ENCODE measurements at places on chromosomes 12 and 14.

DNA sequence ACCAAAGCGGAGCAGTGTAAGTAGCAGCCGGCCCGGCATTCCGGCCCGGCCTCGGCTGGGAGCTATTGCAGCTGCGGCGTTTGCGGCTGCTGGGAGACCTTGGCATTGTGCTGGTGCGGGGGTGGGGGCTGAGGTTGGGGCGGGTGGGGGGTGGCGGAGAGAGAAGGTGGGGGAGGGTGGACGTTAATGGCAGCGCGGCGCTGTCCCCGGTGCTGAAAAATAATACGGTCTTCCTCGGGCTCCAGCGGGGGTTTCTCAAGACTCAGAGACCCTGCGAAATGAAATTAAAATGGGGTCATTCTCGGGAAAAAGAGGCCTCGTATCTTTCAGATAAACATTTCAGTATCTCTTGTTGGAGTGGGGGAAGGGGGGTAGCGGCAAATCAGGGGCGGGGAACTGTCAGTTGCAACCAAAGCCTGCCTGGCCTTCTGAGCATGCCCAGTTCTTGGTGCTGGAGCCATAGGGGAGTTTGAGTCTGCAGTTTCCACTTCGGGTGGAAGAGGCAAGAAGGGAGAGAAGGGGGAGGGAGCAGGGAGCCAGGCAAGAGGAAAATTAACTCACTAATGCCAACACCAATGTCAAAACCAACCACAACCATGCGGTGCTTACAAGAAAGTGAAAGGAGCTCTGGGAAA lies 414 bp downstream of the UNC79 start:
- no peak for DNase-seq

DNA sequence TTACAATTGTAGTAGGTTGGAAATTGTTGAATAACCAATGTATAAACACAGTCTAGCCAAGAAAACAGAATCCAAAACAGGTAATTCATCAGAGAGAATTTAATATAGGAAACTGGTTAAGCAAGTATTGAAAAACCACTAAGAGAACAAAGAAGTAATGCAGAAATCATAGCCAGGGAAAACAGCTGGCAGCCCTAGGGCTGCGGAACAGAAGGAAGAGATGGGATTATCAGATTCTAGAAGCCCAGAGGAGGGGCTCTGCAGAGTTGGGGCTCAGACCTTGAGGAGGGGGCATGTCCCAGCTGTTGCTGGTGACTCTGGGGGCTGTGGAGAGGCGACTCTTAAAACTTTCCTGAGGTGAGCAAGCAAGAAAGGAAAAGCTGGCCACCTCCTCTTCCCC lies 49.4 kb downstream of the CD9 start:
- no peak for DNase-seq

DNA sequence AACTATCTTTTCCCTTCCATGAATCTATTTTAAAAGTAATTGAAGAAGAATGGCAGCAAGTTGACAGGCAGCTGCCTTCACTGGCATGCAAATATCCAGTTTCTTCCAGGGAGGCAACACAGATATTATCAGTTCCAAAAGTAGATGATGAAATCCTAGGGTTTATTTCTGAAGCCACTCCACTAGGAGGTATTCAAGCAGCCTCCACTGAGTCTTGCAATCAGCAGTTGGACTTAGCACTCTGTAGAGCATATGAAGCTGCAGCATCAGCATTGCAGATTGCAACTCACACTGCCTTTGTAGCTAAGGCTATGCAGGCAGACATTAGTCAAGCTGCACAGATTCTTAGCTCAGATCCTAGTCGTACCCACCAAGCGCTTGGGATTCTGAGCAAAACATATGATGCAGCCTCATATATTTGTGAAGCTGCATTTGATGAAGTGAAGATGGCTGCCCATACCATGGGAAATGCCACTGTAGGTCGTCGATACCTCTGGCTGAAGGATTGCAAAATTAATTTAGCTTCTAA lies 18.4 kb downstream of the TMPO start:
- peak; percentile 47 for DNase-seq

- no peak for DNase-seq
Observed at GRCh38 chr12:6336889-6337853, 4.7 kb downstream of the TNFRSF1A start.

- no peak for DNase-seq
Observed at GRCh38 chr12:26017484-26018211, 59.2 kb downstream of the RASSF8 start.

- DNase-seq = no peak
Observed at GRCh38 chr12:46212108-46212982, 56.5 kb downstream of the SLC38A1 start.

GRCh38 chr14:93936245-93936644 lies 9.1 kb downstream of the FAM181A start:
- no peak for DNase-seq

- no peak for DNase-seq
Observed at GRCh38 chr12:71947645-71948105, 9.0 kb downstream of the TPH2 start.

DNA sequence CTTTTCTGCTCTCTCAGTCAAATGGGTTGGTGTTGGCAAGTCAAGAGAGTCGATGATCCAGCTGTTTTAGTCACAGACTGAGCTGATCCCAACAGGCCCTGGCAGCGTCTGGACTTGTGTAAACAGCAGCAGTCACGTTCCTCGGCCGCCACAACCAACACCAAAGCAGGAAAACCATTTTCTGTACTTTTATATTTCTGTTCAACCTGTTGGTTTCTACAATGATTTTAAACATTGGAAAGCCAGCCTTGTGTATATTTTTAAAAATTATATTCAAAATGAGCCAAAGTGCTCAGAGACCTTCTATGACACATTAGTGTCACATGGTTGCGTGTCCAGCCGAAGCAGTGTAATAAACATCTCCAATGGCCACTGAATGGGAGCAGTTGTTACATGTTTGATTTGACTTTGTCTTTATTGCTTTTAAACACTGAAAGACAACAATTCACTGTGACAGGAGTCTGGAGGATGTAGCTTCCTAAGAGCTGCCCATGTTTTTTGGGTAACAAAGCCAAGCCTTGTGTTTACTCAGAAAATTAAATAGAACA lies 5.9 kb upstream of the SIVA1 start:
- DNase-seq = no peak

- no peak for DNase-seq
Observed at GRCh38 chr12:89857652-89858274, 149.1 kb upstream of the ATP2B1 start.

GRCh38 chr12:114238808-114239207 lies 167.1 kb downstream of the TBX5 start:
- DNase-seq = no peak

DNA sequence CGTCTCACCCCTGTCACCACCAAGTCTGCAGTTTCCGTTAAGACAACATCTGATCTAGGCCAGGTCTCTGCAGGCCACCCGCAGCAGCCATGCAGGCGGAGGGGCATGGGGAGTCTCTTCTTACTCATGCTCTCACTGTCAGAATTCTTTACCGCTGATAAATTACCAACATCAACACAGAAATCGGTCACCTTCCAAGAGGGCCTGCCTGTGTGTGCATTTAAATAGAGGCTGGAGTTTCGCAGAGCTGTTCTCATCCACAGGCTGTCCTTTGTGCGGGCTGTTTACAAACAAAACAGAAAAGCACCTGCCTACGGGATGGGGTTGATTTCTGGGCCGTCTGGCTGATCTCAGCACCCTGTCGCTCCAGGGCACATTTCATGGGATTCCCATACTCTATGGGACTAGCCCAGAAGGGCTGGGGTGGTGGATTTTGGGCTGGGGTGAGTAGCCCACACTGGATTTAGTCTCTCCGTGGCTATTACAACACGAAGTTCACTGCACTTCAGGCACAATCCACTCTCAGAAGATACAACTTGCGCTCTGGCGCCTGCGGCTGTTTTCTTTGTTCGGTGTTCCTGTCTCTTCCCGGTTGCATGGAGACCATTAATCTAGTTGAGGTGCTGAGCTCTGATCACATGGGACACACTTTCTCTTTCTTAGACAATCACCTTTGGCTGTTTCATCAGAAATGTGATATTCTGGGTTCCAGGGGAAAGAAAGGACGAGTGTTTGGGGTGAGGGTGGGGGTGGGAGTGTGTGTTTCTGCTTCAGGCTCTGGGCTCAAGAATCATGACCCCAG lies 331.1 kb downstream of the GLT1D1 start:
- no peak for DNase-seq

DNA sequence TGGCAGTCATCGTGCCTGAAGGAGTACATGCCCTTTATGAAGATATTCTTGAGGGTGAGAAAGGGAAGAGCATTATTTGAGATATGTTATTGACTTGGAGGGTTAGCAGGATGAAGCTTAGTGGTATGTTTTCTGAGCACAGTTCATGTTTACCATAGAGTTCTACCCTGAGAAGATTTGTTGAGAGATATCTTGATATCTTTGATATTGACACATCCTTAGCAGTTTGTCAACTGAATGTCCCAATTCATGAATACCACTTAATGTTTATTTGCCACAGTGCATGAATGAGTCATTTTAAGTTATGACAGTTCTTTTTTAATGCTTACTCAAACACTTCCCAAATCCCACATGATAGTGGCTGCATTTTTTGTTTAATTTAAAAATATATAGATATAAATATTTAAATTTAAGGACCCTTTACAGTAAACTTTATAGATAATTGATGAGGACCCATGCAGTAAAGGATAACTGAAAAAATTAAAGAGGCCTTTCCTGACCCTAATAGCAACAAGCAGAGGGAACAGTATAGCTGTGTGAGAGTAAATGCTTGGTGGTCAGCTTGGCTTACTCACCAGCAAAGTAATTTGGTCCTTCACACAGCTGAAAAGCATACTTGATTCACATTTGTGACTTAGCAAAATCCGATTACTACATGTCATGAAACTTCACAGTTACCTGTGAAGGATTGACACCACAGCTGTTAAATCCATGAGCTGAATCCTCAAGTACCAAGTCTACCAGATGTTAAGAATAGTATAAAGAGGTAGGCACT lies 25.8 kb downstream of the SLC39A9 start:
- DNase-seq = no peak

GRCh38 chr14:68975667-68976066 lies 3.4 kb downstream of the ACTN1 start:
- peak; percentile 43 for DNase-seq

GRCh38 chr12:5511644-5512600 lies 80.0 kb downstream of the NTF3 start:
- DNase-seq = peak; percentile 6

- DNase-seq = peak; percentile 53
Observed at GRCh38 chr12:68611094-68611805, 551 bp downstream of the RAP1B start.

- DNase-seq = no peak
Observed at GRCh38 chr14:70731447-70732239, 77.7 kb downstream of the MAP3K9 start.

DNA sequence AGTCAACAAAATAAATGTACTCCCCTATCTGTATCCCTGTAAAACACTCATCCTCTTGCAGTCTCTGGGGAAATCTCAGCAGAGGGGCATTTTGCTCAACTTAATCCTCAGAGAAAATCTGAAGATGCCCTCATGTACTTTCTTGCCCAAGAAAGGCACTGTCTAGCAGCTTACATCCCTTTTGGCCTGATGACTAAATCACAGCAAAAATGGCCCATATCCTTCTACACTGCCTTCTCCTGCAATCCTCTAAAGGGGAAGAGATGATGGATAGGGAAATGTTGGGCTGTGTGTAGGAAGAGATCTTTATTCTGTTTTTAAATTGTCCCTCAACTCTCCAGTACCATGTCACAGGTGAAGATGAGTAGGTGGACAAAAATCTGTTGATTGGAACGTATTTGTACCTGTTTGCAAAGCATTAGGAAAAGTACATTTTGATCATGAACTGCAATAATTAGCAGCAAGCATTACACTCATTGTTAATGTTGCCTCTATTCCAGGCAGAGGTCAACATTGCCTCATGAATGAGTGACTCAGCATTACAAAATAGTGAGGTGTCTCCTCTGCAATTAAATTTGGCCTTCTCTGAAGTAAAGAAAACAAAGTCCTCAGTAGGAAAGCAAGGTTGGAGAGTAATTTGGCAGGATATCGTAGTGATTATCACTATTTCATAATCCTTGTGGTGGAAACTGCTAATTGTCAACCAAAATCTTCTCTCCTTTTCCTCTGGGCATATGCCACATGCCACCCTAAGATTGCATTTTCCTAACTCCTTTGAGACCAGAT lies 172.4 kb upstream of the CAND1 start:
- peak; percentile 6 for DNase-seq

DNA sequence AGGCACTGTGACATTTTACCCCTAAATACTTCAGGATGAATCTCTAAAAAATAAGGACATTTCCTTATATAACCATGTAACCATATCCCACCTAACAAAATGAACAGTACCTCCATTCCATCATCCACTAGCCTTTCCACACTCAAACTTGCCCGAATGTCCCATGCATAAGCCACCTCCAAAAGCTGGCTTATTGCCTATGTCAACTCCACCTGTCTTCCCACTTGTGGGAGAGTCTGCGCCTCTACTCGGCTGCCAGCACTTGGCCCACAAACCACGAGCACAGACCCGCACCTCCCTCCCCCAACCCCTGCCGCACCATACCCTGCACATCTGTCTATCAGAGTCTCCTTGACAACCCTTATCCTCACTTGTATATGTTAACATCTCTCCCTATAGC lies 165.8 kb downstream of the CALM1 start:
- DNase-seq = no peak

GRCh38 chr12:65937806-65938205 lies 113.5 kb downstream of the HMGA2 start:
- no peak for DNase-seq

DNA sequence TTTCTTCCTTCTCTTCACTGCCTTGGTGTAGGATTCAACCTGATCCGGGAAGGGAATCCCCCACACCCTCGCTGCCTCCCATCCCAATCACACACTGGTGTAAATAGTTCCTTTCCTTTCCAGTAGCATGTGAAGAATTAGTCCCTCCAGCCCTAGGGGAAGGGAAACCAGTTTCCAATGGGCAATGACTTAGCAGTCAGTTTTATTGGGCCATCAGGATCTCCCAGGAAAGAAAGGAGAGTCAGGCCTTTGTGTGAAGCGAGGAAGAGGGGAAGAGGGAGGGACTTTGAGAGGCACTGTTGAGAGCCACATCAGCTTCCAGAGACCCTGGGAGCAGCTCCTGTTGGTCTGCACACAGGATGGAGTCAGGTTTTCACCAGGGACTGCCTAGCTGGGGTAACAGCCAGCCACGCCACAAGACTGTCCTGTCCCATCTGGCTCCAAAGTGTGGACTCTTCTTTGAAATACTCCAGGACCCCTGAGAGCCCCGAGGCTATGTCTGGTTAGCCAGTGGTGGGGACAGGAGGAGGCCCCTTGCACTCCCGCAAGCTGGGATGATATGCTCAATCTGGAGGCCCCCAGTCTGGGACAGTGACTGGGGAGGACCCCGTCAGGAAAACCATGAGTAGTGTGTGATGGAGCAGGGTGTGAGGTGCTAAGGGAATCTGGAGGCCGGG lies 27.9 kb downstream of the MOAP1 start:
- no peak for DNase-seq

DNA sequence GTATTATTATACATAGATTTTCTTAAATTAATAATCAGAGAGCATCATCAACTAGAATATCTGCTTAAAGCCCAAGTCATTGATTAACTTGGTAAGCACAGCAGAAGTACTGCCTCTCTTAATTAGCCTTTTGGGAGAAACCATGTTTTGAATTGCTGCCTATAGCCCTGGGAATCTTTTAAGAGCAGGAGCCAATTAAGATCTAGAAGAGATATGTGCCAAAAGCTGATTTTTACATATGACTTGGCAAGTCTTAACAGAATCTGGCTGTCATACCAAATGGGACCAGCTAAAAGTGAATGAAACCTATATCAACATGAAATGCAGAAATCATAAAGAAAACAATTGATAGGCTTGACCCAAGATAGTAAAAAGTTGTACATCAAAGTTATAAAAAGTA lies 23.2 kb upstream of the WNK1 start:
- DNase-seq = no peak

Data from fibroblast of the conjunctiva (primary cell).